ENCODE measurements at places on chromosomes 12 and 14. TPM values are rescaled to one million over a fixed set of nuclear protein-coding genes. Genes with fewer than 3 reads are reported as not detected.

The SAV1 gene
- total RNA-seq = 15.3 TPM

The KRT78 gene
- total RNA-seq = not detected

The CCDC197 gene
- total RNA-seq = not detected

GRCh38 chr14:96747006-96747405, 50.2 kb upstream of the VRK1 start:
- DNase-seq = no peak

DNA sequence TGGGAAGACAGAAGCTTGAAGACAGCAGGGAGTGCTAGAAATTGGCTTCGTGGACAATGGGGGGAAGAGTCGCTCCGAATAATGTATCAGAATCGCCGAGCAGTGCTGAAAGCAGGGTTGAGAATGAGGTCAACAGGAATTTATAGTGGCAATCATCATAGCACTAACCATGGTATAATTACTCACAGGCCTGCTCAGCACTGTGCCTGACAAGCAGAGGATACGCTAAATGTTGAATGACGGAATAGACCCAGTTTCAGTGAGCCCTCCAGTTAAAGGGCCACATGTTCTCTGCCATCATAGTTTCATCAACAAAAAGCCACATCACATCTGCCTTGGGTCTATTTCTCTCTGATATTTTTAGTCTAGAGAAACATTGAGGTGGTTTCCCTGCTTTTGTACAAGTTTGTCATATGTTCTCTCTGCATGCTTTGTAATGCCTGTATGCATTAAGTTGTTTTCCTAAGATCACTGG, 130.3 kb upstream of the EGLN3 start:
- peak; percentile 49 for DNase-seq

The OTX2 gene
- total RNA-seq = not detected

DNA sequence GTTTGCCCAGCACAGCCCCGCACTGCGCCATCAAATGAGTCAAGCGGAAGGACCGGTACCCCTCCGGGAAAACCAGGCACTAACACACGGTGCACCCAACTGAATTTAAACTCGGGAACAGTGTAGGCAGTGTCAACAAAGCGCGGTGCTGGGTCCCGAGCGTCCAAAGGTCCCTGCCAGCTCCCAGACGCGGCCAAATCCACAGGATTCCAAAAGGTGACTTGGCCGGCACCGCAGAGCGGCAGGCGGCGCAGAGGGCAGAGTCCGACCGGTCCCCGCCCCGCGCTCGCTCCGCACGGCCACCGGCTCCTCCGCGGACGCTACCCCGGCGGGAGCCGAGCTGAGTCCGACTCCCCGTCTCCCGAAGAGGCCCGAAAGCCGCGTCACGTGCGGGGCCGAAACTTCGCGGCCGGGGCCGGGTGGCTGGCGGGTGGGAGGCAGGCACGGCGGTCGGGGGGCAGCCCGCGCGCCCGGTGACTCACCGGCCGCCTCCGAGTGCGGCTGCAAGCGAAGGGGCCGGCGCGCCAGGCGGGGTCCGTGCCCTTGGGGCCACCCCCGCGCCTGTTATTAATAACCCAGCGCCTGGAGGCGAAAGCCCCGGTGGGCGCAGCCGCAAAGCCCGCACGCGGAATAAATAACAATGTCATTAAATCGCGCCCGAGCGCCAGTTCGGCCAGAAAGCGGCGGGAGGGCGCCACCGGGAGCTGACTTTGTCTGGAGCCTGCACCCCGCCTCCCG, 863 bp downstream of the DENND5B start:
- peak; percentile 84 for DNase-seq

DNA sequence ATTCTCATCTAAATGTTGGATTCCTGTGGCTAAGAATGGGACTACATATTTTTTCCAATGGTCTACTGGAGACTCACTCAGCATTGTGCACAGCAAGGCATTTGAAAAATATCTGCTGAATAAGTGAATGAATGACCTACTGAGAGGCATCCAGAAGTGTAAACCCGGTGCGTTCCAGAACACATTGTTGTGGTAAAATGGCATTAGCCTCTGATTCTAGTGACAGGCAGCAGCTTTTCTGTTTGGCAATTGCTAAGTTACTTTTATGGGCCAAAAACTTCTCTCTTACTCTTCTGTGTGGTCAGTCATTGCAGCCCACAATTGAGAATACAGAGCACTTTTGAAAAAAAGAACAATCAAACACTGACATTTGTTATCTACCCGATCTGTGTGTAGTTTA, 36.5 kb downstream of the WIF1 start:
- no peak for DNase-seq

DNA sequence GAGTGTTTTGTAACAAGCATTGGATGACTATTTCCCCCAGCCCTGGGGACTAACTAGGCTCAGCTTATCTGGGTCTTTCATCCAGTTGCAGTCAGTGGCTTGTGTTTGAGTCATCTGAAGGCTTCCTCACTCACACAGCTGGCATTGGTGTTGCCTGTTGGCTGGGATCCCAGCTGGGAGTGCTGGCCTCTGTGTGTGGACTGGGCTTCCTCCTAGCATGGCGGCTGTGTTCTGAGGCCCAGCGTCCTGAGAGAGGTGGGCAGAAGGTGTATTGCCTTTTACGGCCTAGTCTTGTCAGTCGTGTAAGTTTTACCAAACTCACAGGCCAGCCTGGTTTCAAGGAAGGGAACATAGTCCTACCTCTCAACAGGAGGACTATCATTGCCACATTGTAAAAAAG, 28.3 kb upstream of the PPP2R5C start:
- DNase-seq = peak; percentile 63

The SPIC gene
- total RNA-seq = not detected

The RNASE4 gene
- total RNA-seq = 35.9 TPM

DNA sequence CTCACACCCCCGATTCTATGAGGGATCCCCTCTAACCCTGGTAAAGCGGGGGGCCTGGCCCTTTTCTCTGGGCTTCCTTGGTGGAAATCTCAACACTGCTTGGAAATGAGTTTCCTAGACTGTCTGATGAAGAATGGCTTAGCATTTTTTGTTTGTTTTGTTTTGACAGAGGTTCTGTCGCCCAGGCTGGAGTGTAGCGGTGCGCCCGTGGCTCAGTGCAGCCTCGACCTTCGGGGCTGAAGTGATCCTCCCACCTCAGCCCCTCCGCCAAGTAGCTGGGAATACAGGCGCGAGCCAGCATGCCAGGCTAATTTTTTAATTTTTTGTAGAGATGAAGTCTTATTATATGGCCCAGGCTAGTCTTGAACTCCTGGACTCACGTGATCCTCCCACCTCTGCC, 30.3 kb downstream of the TC2N start:
- DNase-seq = no peak

The MDM1 gene
- 7.3 TPM for total RNA-seq

GRCh38 chr12:103727638-103728037, 113.4 kb downstream of the NT5DC3 start:
- DNase-seq = peak; percentile 5

The SYCP3 gene
- total RNA-seq = not detected

- no peak for DNase-seq
Observed at GRCh38 chr12:119730381-119730780, 62.4 kb downstream of the PRKAB1 start.

GRCh38 chr12:70928071-70928470, 7.5 kb upstream of the PTPRR start:
- no peak for DNase-seq

GRCh38 chr12:65590318-65590717, 234.0 kb upstream of the HMGA2 start:
- DNase-seq = no peak

DNA sequence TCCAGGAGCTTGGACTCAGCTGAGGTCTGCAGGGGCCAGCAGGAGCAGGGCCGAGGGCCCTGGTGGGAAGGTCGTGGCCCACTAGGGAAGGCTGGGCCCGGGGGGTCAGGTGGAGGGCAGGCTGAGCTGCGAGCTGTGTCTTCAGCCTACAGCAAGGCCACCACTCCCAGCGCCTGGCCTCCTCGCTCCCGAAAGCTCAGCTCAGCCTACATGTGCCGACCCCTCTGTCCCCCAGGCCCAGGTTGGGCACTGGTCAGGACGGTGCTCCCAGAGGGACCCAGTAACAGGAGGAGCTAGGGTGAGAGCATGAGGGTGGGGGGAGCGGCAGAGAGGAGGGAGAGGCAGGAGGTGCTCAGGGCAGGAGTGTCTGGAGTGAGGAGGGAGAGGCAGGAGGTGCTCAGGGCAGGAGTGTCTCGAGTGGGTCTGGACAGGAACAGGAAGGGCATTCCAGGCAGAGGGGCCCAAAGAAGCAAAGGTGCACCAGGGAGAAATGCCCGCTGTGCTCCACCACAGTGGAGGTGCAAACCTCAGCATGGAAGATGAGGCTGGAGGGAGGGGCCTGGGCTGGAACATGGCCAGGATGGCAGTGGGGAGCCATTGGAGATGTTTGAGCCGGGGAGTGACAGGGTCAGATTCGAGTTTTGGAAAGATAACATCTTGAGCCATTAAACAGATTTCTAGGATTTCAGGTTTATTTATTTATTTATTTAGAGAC, 29.1 kb upstream of the GPR132 start:
- no peak for DNase-seq

The SOX5 gene
- total RNA-seq = not detected

The CCDC177 gene
- not detected for total RNA-seq

The PLCZ1 gene
- not detected for total RNA-seq

DNA sequence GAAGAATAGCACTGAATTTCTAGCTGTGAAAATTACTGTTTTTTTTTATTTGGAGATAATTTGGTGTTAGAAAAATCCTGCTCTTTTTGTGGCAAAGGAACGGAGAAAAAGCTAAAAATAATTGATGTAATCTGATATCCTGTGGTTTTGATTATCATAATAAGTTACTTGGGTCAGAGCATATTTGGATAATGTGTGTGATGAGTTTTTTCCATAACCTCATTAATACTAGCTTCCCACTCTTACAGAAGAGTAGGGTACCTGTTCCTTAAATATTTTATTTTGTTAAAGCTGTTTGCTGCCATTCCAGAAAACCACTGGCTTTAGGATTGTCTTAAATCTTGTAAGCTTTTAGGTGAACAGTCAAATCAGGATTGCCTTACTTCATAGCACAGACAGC, 4.7 kb downstream of the PSMC6 start:
- DNase-seq = no peak

GRCh38 chr14:22012452-22012851, 338.8 kb upstream of the OR4E1 start:
- no peak for DNase-seq

- DNase-seq = no peak
Observed at GRCh38 chr14:59687663-59688062, 111.1 kb upstream of the CCDC175 start.

The PTCSC3 gene
- total RNA-seq = not detected

The TAS2R50 gene
- not detected for total RNA-seq

GRCh38 chr14:75430116-75430515, 2.3 kb downstream of the JDP2 start:
- DNase-seq = peak; percentile 79

- DNase-seq = peak; percentile 57
Observed at GRCh38 chr12:66118240-66118891, 12.2 kb downstream of the LLPH start.

DNA sequence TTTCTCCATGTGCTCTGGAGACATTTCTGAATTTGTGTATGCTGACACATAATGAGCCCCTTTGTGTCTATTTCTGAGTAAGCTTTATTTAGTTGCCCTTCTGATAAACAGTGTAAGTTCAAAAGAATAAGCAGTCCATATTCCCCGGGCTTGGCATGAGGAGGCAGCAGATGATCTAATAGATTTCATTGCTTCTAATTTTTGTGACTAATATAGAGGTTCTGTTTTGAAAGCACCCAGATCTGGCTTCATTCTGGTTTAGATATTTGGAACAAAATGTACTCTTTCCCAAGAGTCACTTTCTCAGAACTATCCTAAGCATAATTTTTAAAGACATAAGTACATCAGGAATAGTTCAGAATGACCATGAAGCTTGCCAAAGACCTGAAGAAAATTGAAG, 290.9 kb downstream of the BTG1 start:
- peak; percentile 63 for DNase-seq

DNA sequence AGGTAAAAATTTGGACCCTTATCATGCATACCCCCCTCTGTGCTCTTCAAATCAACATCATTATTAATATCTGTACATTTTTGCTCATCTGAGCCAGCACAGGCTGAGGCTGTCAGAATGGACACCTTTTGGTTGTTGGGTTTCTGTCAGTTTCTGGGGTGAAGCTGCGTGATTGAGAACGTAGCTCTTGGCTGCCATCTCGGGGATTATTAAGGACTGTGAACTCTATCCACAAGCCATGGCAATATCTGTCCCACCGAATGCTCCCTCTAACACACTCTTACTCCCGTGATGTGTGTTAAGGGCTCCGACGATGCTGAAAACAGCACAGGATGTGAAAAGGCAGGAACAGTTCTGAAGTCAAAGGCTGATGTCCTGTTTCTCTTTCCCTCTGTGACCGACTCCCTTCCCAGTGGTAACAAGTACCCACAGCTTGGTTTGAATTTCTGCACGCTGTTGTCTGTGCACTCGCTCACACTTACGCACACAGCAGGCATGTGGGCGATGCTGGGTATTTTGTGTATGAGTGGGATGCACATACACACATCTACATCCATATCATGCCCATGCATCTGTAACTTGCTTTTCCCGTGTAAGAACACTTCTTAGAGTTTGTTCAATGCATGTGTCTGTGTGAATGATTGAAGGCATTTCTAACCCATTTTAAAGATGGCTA, 405.6 kb downstream of the TMEM121 start:
- no peak for DNase-seq

- DNase-seq = peak; percentile 81
Observed at GRCh38 chr12:47821346-47821706, 1.6 kb upstream of the HDAC7 start.

DNA sequence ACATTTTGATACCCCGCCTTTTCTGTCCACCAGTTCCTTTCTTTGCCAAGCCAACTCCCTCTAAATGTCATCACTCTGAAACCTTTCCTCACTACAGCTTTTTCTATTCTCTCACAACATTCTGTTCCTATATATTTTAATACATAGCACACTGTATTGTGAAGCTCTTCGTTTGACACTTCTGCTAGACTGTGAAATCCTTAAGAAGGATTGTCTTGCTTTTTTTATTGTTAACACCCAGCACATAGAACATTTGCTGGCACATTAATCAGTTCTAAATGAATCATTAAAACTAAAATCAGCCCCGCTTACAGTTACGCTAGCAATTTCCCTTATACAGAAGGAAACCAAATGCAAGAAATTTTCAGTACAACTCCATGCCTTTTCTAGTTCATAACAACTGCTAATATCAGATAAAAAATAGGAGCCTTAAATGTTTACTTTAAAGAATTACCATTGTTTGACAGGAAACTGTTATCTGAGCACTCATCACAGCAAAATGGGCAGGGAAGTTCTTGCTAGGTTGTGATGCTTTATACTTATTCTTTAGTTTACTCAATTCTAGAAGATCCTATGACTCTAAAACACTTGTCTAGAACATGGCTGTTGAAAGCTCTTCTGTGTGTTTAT, 93.5 kb downstream of the PPP1R12A start:
- no peak for DNase-seq

GRCh38 chr12:49811961-49812401, 16.2 kb downstream of the NCKAP5L start:
- no peak for DNase-seq

The NPFF gene
- not detected for total RNA-seq

The CYP27B1 gene
- 0.86 TPM for total RNA-seq

GRCh38 chr12:121582583-121583333, 1.9 kb upstream of the KDM2B start:
- peak; percentile 12 for DNase-seq
